Trophoblast cell (in vitro differentiated cells and primary cell): ENCODE measurements at places on chromosomes 7 and 10.

DNA sequence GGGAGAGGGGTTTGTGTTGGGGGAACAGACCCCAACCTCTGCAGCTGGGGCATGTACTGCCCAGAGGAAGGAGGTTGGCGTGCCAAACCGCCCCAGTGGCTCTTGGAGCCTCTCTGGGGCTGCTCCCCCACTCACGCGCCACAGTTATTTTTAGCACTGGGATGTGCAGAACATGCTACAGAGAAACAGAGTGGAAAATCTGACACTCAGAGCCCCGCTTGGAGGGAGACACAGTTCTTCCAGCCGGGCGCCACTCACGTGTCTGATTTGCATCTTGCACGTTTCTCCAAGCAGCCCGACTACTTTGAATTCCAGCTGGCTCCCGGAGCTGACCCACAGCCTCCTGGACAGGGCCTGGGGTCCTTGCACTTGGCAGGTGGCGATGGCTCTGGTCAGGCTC, 182.0 kb downstream of the RPS24 start:
- DNase-seq: peak; percentile 11

GRCh38 chr7:23931633-23932032, 221.6 kb downstream of the STK31 start:
- DNase-seq: peak; percentile 52

DNA sequence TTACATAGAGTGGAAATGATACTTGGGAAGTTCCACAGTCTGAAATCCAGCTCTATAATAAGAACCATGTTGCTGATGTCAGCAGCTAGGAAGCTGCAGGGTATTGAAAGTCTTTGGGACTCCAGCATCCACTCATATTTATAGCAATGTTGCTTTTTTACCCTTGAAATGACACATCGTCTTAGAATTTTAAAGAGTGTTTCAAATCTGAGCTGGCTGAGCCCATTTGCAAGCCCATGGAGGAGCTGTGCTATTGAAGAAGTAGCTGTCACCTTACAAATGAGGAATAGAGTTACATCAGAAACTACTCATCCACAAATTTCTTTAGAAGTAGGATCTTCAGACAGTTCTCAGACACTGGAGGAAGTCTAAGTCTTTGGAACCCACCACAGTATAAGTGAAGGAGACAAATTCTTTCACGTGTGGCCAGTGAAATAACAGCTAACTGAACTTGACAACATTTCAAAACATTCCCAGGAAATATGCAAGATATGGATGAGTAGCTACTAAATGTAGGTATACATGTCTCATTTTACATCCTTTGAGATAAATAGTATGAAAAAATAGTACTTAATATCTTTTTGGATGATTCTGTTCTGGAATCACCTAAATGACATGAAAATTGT, 203.6 kb downstream of the ZNF365 start:
- DNase-seq: peak; percentile 17

DNA sequence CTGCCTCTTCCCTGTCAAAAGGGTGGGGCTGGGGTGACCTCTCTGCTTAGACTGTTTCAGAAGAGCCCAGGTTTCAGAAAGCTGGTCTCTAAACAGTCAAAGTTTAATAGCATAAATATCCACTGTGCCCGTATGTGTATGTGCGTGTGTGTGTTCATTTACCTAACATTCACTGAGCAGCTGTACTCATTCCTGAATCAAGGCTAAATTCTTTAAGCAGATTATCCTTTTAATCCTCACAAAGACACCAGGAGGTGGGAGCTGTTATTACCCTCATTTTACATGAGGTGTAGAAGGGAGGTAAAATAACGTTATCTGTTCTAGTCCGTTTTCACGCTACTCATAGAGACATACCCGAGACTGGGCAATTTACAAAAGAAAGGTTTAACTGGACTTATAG, 72.2 kb downstream of the RSU1 start:
- no peak for DNase-seq

DNA sequence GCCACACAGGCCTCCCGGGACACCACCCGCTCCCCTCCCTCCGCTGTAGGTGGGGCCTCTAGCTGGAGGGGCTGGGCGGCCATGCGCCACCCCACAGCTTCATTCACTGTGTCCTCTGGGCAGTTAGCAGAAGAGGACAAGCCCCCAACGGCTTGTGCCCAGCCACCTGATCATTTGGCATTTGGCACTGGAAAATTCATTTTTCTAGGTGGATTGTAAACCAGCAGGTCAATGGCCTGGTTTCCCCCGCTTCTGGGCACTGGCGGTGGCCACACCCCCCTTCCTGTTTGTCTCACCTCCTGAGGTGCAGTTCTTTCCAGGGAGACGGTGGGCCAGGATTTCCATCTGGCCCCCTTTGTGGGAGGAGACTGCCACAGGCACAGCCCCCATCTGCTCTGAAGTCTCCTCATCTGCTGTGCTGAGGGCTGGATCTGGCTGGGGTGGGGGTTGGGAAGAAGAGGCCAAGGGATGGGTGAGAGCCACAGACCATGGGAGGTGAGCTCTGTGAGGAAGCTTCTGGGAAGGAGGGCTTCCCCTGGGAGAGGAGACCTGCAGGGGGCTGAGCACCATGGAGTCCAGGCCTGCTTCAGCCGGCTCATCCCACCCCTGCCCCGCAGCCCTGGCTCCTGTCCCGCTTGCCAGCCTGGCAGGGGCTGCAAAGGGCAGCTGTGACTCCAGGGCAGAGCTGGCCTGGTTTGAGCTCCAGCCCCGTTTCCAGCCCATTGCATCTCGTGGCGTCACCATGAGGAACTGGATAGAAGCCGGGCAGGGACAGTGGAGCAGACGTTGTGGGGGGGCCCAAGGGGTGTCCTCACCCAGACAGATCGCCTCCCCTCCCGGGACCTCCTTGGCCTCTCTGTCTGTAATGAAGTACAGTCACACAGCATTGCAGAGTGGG, 40.1 kb upstream of the SLC29A3 start:
- DNase-seq: no peak

DNA sequence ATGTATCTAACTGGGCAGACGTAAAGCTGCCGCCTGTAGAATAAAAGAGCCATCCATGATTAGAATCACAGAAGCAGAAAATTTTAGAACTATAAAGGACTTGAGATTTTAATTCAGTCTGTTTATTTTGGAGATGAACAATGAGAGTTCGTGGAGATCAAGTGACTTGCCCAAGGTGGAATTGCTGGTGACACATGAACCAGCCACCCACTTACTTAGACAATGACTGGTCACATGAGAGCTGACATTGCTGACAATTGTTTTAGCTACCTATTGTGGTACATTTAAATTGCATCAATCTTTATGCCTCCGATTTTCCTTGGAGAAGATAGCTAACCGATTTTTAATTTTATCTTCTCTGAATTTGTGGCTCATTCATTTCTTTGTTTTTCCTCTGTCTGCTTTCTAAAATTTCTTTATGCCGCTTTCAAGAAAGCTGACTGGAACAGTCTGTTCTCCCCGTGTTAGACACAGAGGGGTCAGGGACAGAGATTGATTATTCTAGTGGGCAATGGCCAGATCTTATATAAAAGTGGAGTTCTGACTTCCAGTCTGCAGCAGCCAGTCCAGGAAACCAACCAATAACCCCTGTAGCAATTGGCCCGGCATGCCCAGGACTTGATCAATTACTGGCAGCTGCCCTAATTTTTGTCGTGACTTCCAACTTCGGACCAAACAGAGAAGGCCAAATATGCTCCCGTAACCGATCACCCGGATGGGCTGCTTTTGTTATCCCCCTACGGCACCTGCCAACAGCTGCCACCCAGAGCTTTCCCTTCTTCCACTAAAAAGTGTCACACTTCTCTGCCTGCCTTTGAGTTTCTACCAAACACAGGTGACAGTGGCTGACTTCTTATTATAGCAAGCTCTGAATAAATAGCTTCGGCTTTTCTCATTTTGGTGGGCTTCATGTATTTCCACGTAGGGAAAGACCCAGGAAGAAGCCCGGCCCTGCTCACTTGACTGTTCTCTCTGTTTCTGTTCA, 241.6 kb downstream of the CAMK1D start:
- DNase-seq: no peak

- DNase-seq: no peak
These were observed 65.3 kb downstream of the CUZD1 start for GRCh38 chr10:122780391-122780790.
